AG04449 (cell line): ENCODE measurements at places on chromosomes 11 and 22.

DNA sequence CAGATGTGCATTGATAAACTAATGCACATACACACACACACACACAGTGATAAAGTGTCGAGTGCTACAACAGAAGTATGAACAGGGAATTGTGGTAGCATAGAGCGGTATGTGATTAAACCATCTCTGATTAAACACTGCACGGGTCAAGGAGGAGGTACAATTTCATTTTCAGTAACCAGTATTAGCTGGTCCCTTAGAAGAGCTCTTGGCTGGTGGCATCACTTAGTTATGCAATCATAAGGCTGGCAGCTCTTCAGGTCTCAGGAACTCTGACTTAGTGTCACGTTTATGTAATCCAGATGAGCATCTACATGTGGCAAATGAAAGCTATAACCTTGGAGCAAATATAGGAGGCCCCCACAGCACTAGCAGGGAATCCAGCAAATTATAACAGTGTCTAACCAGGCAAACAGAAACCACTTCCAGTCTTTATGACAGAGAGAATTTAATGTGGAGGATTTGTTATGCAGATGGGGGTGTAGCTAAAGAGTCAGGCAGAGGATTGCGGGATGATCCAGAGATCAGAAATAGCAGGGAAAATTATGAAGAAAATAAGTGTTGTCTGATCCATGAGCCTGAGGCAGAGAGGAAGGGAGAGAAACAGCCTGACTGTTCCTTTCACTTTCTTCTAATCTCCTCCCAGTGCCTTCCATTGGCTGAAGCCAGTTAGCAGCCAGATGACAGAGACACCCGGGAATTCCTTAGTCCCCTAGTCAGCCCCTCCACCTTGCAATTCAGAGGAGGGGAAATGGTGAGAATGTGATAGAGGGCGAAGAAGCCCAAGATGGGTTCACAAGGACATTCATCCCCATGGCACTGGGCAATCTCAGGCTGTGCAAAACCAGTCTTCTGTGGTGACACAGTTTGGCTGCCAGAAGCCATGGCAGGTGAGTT, 533.1 kb upstream of the TENM4 start:
- no peak for DNase-seq

DNA sequence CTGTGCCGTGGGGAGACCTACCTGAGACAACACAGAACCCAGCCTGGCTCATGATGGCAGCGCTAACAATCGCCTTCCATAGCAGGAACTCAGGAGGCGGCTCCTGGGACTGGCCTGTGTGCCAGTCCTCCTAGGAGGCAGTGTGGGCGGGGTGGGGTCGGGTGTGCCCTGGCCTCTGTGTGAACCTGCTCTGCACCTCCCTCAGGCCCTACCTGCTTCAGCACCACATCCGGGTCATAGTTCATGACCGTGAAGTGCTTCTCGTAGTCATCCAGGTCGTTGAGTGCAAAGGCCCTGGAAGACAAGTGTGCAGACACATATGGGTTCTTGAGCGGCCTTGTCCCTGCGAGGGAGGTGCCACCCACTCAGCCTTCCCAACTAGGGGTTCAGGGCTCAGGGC, 15.3 kb downstream of the TTLL12 start:
- no peak for DNase-seq

DNA sequence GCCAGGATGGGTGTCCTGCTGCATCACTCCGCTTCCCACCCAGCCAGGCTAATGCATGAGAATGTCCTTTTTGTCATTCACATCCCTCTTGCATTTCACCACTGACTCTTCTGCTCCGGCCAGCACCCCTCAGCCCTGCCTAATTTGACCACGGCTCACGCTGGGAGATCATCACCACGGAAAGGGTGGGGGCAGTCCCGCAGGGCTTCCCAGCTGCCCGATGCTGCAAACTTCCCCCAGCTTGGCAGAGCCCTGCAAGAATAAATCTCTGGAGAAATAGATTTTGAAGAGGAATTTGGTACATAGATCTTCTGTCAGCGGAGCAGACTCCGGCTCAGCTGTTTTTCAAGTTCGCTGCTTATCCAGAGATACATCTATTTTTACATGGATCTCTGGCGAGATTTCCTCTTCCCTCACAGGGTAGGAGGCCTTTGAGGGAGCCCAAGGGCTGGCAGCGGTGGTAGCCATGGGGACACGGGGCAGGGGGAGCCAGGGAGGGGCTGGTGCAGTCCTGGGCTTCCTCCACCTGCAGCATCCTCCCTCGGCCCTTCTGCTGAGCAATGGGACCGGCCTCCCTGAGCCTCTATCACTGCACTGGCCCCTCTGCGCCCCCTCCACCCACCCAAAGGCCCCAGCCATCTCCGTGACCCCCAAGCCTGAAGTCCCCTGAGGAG, 62.6 kb downstream of the BUD13 start:
- no peak for DNase-seq

- no peak for DNase-seq
Observed at GRCh38 chr11:81211050-81211449, 1522.6 kb downstream of the FAM181B start.

DNA sequence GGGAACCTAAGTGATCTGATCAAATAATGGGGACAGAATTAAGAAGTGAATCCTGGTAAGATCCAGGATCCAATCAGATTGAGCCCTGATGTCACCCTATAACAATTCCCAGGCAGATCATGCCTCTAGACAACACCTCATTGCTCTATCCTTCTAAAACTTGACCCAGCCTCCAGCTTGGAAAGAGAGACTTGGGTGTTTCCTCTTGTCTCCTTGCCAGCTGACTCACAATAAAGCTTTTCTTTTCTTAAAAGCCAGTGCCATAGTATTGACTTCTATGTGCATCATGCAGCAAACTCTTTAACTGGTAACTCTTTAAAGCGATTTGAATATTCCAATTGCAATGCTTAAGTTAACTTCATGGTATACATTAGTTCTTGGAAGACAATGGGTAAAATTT, 109.6 kb upstream of the CHORDC1 start:
- no peak for DNase-seq
